Vagina (tissue), 2 donors: ENCODE measurements at places on chromosomes 4 and X.

GRCh38 chr4:106677213-106677612, 308.6 kb upstream of the GIMD1 start:
- no peak for DNase-seq

DNA sequence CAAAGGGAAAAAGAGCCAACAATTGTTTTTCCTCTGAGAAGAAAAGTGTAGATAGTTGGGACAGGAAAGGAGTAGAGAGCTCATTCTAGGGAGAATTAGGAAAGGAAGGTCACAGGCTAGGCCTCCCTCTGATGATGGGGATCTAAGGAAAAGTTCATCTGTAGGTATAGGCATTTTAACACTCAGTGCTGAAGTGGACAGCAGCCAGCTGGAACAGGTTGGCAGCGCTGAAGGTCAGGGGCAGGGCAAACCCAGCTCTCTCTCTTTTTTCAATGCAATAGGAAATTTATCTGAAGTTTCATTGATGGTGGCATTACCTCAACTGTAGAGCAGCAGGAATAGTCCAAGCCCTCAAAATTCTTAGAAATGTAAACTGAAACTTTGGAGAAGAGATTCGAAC, 98.5 kb upstream of the ETNPPL start:
- no peak for DNase-seq

DNA sequence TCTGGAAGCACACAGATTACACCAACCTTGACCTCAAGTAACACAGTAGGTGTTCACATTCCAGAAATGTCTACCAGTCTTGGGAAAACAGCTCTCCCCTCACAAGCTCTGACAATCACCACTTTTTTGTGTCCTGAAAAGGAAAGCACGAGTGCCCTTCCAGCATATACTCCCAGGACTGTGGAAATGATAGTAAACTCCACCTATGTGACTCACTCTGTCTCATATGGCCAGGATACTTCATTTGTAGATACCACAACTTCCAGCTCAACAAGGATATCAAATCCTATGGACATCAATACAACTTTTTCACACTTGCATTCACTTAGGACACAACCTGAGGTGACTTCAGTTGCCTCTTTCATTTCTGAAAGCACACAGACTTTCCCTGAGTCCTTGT, 46.9 kb downstream of the ADGRG4 start:
- DNase-seq: no peak

DNA sequence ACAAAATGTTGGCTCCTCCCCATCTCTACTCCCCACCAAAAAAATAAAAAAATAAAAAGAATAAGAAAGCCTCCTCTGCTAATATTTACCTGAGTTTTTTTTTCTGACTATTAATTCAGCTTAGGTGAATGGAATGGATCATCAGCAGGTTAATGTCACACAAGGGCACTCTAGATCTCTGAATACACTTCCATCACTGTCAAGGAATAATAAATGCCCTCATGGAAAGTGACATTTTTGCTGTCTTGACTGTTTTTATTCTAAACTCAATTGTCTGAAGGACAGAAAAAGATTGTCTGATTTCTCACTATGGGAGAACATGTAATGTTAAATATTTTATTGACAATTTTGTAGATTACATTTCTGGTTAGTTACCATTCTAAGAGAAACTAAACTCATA, 30.4 kb upstream of the TLL1 start:
- DNase-seq: no peak

- no peak for DNase-seq
Observed at GRCh38 chrX:153708415-153708814, 15.8 kb downstream of the BCAP31 start.

- DNase-seq: no peak
Observed at GRCh38 chr4:33218238-33218637, 2498.1 kb downstream of the PCDH7 start.

DNA sequence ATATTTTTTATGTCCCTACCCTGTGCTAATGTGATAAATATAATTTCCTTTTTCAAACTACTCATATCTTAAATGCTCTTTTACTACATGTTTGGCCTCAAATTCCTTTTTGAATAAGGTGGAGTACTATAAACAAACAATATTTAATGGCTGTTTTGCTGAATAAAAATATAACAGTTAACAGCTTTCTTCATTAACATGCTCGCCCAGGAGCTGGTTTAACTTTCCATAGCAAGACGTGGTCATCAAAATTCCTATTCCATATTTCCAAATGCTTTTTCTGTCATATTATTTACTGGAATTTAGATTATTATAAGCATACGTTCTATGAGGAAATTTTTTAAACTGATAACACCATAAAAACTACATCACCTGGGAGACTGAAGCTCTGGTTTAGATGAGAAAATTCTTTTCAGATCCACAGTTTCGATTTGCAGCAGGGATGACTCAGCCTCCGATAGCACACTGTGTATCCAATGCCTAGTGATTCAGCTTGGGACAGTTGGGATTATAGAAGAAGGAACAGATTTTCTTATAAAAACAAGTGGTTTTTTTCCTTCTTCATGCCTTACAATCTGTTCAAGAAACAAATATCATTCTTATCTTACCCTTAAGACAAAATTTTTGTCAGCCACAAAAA, 129.1 kb downstream of the FBXO8 start:
- no peak for DNase-seq

DNA sequence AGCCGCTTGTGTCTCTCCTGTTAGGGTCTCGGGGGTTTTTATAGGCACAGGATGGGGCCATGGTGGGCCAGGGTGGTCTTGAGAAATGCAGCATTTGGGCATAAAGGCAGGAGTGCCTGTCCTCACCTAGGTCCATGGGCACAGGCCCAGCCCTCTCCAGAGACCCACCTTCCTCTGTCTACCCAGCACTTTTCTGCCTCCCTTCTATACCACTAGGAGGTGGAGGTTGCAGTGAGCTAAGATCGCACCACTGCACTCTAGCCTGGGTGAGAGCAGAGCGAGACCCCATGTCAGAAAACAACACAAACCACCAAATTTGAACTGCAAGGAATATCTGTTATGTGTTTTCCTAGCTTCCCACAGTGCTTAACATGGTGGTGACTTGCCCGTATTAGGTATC, 38.0 kb downstream of the MOB1B start:
- no peak for DNase-seq

GRCh38 chrX:129193357-129193756, 329.9 kb downstream of the SMARCA1 start:
- no peak for DNase-seq

GRCh38 chrX:46788902-46789301, 30.0 kb upstream of the SLC9A7 start:
- DNase-seq: no peak

GRCh38 chr4:20273793-20274192, 22.1 kb downstream of the SLIT2 start:
- DNase-seq: no peak

DNA sequence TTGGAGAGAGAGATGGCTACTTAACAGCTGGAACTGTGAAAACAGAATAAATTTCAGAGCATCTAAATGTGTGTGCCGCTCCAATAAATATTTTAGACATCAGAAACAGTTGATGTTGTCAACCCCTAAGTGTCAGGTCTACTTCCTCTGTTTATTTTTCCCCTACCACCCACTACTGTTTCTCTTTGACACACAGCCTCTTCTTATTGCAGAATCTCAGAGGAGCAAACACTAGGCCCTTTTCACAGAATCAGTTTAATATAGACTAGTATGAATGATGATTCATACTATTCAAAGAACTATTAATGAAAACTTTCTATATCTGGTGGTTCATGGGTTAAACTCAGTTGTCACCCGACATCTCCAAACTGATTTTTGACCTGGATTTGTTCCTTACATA, 33.9 kb downstream of the NAA11 start:
- DNase-seq: no peak

- DNase-seq: no peak
Observed at GRCh38 chrX:1394731-1395501, 3.0 kb upstream of the SLC25A6 start.

DNA sequence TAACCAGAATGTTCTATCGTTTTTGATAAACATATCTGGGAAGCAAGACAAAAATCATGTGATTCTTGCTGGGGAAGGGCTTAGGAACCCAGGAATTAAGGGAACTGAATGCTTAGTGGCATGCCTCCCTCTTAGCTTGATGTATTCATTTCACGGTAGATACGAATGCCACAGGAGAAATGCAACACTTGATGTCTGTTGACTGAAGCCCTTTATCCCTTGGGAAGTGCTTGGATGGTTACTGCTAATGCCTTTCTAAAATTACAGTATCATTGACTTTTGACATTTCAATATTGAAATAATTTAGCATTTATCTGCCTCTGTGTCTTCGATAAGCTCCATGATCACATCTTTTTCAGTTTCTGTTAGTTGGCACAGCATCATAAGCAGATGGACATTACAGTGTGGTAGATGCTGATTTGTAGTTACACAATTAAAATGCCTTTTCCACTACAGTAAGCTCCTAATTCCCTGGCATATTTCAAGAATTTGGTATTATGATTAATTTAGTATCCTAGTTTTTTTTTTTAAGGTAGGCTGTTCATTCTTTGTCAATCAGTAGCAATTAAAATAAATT, 226.7 kb downstream of the ARHGAP10 start:
- no peak for DNase-seq

GRCh38 chrX:40285876-40286275, 188.1 kb upstream of the BCOR start:
- DNase-seq: no peak

DNA sequence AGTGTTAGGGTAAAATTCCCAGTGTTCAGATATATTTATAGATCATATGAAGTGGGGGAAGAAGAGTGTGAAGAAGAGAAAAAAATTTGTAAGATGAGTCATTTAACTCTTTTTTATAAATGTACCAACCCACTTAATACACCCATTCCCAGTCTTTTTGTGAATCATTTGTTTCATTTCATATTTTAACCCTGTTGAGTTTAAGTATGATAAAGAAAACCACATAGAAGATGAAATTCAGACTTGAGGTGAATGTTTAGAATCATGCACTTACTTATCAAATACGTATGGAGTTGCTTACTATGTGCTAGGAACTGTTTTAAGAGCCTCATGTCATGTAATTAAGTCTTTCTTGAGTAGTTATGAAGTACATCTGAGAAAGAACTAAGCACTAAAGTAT, 56.6 kb upstream of the DAPP1 start:
- no peak for DNase-seq

GRCh38 chr4:146436423-146437162, 85.1 kb downstream of the SLC10A7 start:
- no peak for DNase-seq

GRCh38 chr4:146506272-146506671, 15.5 kb downstream of the SLC10A7 start:
- DNase-seq: no peak

DNA sequence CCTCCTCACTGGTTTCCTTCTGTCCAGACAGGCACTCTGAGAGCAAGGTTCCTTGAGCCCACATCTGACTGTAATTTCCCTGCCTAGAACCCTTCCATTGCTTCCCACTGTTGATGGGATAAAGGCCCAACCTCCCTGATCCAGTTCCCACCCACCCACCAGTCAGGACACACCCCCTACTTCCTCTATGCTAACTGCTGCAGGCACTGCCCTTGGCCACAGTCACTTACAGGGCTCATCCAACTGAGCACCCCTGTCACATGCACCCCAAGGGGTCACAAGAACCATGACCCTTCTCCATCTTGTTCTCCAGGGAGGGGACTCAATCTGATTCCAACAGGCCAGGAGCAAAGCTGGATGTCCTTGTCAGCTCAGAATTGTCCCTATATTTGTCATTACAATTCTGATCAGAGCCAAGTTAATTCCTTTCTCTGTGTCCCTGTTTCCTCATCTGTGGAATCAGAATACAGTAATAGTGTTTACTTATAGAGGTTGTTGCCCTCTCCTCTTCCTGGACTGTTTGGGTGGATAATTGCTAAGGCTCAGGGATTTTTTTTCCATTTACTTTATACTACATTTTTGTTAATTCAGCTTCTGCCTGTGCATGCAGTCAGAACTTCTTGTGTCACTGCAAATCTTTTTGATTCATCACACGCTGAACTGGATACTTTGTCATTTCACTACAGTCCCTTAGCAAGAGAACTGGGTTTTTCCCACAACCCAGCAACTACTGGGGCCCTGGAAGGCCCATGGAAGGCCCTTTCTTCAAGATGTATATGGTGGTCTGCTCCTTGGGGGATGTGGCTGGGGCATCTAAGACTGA, 105.6 kb upstream of the MAMLD1 start:
- peak; percentile 65 for DNase-seq

GRCh38 chr4:178306565-178306964, 864.3 kb upstream of the AGA start:
- no peak for DNase-seq

DNA sequence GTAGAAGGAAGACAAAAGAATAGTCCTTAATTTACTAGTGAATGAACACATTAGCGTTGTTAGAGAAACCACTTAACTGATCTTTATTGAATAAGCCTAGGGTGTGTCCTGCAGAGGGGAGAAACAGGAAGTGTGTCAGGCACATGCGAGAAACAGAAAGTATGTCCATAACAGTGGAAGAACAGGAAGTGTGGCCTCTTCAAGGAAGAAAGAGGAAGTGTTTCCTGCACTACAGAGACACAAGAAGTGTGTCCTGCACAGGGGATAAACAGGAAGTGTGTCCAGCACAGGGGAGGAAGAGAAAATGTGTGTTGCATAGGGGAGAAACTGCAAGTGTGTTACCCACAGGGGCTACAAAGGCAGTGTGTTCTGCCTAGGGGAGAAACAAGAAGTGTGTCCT, 539.6 kb upstream of the PRKX start:
- DNase-seq: no peak

GRCh38 chr4:163523791-163524365, 29.4 kb downstream of the TMA16 start:
- no peak for DNase-seq

- no peak for DNase-seq
Observed at GRCh38 chr4:88908003-88908402, 149.0 kb downstream of the FAM13A start.

DNA sequence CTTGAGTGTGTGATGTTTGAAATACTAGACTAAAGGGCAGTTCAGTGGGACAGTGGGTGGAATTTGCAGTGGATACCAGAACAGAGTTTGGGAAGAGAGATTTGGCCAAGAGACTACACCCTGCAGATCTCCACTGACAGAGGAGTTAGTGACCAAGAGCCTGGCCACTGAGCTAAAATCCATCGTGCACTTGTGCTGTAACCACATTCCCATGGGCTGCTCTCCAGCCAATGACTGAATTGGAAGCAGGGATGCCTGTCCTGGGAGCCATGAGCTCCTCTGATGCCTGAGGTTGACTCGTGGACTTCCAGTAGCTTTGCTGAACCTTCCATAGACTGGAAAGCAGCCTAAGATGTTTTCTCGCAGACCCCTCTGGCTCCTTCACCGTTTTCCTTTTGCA, 296.1 kb downstream of the TRIML1 start:
- no peak for DNase-seq
